Stimulated activated CD8-positive, alpha-beta memory T cell treated with anti-CD3 and anti-CD28 coated beads, Interleukin-12 subunit alpha, Interleukin-12 subunit beta, amount 100 ng/mL, for 1 hour (primary cell): ENCODE measurements at places on chromosomes 3 and 15.
A peak's percentile ranks its signal among the peaks of the same experiment; 100 is the strongest.

DNA sequence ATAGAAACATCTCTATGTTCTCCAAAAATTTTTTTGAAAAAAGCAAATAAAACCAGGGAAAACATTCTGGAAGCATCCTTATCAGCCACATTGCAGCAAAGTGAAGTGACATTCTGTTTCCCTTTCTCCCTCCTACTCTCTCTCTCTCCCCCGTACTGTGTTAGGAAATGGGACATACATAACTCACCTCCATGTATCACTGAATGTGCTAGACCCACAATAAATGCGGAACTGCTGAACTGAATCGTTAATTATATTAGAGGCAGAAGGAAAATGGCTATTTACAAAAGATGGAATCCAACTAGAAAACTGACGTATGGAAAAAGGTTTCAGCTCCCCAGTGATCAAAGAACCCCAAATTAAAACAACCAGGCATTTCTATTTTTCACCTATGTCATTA lies 129.8 kb downstream of the MINAR1 start:
- DNase-seq: no peak

DNA sequence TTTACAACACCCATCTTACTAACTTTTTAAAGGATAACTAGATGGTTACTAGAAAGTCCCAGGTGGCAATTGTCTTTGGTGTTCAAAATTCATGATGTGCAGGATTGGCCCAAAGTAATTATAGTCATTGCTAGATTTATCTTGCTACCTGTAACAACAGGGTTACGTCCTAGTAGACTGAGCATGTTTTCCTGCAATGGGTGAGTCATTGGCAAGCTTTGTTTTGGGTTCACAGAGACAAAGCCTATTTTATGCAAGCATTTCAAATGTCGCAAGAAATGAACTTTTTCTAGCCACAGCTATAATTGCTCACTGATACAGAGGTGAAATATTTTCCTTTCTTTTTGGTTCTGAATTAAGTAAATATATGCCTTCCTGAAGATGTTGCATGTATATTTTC lies 267.6 kb downstream of the AGBL1 start:
- no peak for DNase-seq

DNA sequence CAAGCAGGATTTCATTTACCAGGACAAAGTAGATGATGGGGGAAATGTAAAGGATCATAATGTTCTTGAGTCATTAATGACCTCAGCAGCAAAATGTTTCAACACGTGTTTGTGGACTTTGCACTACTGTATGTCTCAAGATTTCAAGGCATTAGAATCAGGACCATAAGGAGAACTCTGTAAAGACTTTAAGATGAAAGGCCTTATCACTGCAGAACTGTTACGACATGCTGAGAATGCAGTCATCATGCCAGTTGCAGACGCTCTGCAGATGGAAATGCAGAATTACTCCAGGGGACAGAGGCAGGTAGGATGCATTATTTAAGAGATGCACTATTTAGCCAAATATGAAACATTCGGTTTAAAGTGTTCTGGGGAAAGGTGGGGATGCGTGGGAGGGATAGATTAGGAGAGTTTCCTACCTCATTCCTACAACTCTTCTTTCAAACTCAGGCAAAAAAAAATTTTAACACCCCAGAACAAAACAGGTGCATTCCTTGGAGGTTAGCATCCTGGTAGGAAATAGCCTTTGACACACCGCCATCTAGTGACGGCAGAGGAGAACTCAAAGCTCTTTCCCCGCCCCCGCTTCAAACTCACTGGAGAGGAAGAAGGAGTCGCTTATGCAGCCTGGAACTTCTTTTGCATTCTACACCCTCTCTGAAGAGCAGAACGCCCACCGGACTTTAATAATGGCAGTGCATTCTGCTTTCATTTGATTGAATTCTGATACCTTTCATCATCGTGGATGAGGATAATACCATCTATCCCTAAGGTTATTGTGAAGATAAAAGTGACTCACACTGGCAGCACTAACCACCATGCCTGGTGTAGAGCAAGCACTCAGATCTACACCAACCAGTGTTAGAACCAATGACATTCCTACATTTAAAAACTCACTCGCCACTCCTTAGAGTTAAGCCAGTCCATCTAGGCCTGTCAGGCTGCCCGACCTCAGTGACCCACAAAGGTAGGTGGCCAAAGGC lies 43.1 kb upstream of the TOPAZ1 start:
- peak; percentile 42 for DNase-seq

DNA sequence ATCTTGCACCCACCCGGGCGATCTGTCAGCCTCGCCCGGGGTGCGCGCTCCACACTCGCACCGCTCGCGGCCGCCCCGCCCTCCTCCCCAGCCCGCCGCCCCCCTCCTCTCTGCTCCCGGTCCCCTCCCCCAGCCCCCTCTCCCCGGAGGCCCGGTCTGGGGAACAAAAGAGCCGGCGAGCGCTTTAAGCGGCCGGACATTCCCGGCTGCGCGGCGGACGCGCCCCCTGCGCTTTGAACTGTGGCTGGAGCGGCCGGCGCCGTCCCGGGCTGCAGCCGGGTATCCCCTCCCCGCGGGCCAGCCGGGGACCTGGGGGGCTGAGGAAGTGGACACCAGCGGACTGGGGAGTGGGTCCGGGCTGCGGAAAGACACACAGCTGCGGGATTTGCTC lies at the start of gene IGDCC3:
IGDCC3 (minus strand) TSS at position 27 of the 391 bp plus-strand sequence. CDS start 214 bp downstream, outside the sequence.
- DNase-seq: no peak

DNA sequence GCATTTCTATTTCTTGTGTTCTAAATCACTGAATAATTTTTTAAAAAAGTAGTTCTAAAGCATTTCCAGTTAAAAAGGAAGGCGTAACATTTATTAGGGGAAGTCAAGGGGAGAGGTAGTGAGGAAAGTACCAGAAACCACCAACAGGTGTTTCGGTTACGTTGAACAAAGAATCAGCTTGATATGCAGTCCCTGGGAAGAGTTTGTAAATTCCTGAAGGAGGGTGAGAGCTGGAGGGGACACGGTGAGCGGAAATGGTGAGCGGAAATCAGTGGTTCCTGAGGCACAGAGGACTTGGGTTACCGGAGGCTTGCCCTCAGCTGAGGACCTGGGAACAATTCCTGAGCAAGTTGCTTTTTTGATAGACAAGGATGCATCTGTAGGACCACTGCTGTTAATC lies 17.8 kb downstream of the MAP2K1 start:
- DNase-seq: no peak

DNA sequence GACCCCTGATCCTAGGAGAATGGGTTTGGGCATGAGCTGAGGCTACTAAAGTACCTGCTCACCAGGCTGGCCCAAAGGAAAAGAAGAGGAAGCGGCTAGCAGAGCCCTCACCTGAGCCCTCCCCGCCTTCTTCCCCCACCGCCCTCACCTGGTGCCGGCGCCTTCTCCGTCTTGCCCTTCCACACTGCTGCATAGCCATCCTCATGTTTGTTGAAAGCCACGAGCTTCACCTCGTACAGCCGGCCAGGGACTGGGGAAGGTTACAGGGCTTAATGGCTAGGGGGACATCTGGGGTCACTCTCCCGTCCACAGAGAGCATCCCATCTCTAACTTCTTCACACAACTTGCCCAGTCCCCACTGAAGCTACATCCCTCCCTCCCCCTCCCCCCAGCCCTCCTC lies 13.9 kb upstream of the IGDCC3 start:
- no peak for DNase-seq

DNA sequence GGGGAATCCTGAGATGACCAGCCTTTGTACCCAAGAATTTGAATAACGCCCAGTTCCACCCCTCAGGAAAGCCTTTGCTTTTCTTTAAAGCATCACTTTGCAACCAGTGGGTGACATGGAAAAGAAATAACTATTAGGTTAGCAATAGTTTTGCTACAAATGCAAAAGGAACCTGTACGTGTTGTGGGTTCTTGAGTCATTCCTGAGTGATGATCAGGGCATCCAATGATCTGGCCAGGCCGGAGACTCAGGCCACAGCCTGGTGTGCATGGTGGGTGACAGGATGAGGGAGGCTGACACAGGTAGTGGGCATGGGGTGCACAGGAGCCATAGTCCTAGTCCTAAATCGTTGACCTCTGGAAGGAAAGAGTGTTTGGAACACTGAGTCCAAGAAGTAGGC lies 321.4 kb upstream of the IL12A start:
- DNase-seq: no peak

DNA sequence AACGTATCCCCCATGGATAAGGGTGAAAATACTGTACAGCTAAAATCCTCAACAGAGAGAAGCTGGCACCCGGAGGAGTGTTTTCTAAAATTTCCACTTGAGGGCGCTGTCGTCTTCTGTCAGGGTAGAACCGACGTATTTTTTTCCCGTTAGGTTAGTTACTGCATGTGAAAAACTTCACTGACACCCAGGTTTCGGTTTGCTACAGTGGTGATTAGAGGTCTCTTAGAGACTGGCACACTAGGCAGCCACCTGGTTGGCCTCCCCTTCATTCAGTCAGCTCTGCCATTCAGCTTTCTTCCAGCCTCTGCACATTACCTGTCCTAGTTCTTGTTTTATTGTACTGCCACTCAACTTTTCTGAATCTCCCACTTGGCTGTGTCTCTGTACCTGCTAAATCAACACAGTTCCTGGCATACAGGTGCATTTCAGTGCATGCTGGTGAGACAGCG lies 18.4 kb downstream of the CCK start:
- DNase-seq: peak; percentile 27

GRCh38 chr15:85934691-85935090 lies 140.0 kb upstream of the KLHL25 start:
- DNase-seq: no peak

DNA sequence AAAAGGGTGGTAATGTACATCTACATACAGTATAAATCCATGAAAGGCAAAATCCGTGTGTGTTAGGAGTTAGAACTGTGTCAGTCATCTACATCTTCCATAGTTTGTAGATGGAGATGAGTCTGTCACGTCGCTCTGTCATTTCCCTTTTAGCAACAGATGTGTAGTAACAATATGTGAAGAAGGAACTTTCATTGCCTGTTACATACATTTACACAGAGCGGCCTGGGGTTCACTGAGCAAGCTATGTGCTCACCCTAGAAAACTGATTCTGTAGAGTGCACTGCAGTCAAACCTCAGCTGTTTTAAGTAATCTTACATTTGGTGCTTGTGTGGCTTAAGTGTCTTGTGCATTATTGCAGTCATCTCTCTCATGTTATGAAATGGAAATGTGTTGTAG lies 41.6 kb upstream of the AP3B2 start:
- DNase-seq: no peak

DNA sequence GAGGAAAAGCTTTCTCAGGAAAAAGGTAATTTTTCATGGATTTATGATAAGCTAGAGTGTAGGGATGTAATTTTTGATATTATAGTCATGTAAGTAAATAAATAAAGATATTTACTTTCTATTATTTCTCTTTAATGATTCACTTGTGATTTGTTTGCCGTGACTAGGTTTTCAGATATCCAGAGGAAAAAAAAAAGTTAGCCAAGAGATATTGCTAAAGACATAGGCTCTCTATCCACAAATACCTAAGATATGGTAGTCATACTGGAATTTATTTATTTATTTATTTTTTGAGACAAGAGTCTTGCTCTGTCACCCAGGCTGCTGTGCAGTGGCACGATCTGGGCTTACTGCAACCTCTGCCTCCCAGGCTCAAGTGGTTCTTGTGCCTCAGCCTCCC lies 59.9 kb downstream of the AP4E1 start:
- DNase-seq: no peak

- DNase-seq: no peak
These were observed 248.7 kb upstream of the CBLB start for GRCh38 chr3:106117490-106117858.

DNA sequence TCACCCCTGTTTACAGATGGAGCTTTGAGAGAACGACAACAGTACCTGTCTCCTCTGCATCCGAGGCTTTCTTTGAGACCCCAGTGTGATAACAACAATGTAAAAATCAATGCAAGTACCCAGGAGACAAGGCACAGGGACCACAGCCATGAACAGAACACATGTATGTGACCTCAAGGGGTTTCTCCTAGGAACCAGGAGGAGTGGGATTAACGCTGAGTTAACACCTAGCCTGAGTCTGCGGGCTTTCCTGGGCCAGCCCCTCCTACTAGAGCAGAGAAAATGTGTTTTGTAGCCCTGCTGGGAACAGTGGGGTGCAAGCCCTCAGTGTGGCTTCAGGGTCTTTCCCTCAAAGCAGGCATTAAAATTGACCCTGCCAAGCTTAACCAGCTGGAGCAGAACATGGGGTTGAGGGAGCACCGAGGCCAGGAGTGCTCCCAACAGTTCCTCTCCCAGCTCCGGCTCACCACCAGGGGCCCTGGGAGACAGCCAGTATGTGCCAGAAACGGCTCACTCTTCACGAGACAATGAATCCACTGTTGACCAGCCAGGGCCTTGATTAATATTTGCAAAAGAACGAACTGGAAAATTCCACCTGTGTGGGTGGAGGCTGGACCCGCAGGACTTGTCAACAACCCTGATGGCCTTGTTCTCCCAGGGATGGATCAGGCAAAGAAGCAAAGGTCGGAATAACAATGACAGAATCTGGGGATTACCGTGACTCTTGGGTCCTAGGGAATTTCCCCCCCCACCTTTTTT lies 3.6 kb downstream of the CHDH start:
- DNase-seq: no peak

DNA sequence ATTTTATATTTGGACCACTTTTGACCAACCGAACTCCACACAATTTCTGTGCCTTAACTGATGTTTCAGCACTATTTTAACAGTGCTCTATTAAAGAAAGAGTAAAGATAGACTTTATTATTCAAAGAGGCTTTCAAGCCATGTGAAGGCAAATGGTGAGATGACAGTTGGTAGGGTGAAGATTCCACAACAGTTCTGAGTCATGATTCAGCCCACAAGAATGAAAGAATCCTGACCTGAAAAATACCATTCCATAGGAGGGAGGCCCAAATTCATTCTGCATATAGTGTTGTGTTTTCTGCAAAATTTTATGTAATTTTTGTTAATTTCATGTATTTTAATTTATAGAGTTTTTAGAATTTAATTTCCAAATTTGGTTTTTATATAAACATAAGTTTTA lies 135.6 kb upstream of the STAC start:
- DNase-seq: no peak

DNA sequence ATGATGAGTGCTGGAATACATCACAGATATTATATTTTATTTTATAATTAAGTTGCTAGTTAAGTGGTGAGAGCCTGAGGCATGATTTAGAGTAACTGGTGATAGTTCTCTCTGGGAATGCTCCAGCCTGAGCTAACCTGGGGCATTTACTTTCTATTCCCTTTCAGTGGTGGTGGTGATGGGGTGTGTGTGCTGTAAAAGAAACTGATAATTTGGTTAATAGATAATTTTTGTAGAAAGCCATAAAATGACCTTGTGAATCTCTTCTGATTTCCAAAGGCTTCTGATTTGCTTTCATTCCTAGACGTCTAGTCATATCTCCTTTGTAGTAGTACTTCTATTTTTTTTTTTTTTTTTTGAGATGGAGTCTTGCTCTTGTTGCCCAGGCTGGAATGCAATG lies 46.8 kb upstream of the DPPA4 start:
- DNase-seq: no peak

DNA sequence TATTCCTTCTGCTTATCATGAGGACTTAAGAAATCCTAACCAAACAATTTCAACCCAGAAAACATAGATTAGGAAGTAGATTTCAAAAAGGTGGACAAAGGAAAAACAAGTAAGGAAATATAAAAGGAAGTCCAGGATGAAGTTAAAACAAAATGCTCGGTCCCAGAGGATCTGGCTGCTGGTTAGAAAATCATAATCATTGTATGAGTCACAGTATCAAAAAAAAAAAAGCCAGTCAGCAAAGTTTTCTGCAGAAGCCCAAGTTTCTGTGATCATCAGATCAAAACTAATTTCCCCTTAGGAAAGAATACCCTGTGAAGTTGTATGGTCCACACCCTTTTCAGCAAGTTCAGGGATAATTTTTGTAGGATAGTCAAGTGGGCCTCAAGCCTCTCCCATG lies 43.0 kb upstream of the LRTM1 start:
- no peak for DNase-seq
